ENCODE measurements at places on chromosomes 16 and 17. TPM values are rescaled to one million over a fixed set of nuclear protein-coding genes. Genes with fewer than 3 reads are reported as not detected.

Gene TBC1D3B
- total RNA-seq: 1.4 TPM

Gene FNDC8
- total RNA-seq: not detected

Gene CCL5
- 0.15 TPM for total RNA-seq

Gene C16orf96
- total RNA-seq: not detected

Gene LSM12
- total RNA-seq: 35.4 TPM

Gene CALCOCO2
- total RNA-seq: 19.5 TPM

Gene PIMREG
- total RNA-seq: 26.0 TPM

Gene ZNF232
- 6.4 TPM for total RNA-seq

Measured in epithelial cell of umbilical artery (primary cell).